ENCODE measurements at places on chromosomes 4 and X.

- DNase-seq = no peak
Measured at GRCh38 chr4:84496706-84497503, 2.2 kb downstream of the NKX6-1 start.

- no peak for DNase-seq
Measured at GRCh38 chr4:125091-125771, 930 bp downstream of the ZNF718 start.

- DNase-seq = no peak
Measured at GRCh38 chr4:87232216-87232615, 11.8 kb upstream of the KLHL8 start.

- DNase-seq = no peak
Measured at GRCh38 chr4:81214144-81214880, 710 bp downstream of the PRKG2 start.

- DNase-seq = no peak
Measured at GRCh38 chrX:134773041-134773440, 114.8 kb upstream of the PLAC1 start.

GRCh38 chr4:13920901-13921300 is 293.4 kb upstream of the BOD1L1 start:
- no peak for DNase-seq

- DNase-seq = no peak
Measured at GRCh38 chr4:103400405-103400804, 202.3 kb upstream of the CENPE start.

GRCh38 chrX:97330151-97330550 is 446.4 kb downstream of the RPA4 start:
- DNase-seq = no peak

DNA sequence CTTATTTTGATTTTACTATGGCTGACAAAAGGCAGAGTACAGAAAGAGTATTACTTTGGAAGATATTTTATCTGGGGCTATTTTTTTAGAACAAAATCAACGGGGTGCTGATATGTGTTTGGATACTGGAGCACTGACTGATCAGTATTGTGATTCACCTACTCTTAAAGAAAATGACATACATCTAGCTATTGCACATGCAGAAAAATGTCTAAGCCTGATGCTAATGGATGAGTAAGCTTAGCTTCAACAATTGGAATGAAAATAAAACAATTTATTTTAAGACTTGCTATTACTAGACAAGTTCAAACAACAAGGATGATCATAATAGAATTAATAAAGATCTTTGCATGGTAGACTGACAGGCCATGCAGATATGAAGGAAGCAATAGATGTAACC is 262.0 kb downstream of the PPP1R2C start:
- no peak for DNase-seq

- DNase-seq = no peak
Measured at GRCh38 chrX:32408389-32408788, 803.0 kb downstream of the DMD start.

DNA sequence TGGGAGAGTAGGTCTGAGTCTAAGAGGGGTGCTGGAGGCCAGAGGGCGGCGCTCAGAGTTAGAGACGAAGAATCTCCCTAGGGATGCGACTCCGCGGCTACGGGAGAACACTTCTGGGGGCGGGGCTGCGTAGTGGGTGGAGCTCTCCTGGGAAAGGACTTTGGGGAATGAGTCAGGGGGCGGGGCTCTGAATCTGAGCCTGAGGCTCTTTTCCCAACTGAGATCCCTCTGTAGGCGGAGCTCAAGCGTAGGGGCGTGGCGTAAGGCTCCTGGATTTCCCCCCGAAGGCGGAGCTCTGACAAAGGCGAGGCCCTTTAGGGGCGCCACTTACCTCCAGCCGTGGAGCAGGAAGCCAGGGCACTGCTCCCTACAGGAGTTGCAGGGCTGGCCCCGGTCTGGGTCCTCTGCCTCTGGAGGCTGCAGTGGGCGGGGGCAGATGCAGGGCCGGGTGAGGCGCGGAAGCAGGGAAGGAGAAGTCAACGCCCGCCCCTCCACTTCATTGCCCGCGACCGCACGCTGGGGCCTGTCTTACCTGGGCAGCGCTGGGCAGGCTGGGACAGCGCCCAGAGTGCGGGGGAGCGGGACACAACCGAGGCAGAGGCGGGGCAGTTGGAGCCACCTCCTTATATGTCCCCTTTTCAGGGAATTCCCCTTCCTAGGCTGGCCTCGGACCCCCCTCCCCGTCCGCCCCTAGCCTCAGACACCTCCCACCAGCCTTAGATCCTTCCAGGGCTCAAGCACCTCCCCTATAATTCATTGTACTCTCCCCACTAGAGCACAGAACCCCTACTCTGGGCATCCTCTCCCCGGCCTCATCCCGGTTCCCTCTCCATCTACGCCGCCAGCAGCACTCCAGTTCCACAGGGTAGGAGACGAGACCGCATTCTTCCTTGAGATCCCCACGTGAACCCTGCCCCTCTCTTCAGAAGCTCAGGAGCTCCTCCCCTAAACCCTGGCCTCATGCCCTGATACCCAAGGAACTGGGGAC is 1.6 kb downstream of the PRICKLE3 start:
- DNase-seq = peak; percentile 17

DNA sequence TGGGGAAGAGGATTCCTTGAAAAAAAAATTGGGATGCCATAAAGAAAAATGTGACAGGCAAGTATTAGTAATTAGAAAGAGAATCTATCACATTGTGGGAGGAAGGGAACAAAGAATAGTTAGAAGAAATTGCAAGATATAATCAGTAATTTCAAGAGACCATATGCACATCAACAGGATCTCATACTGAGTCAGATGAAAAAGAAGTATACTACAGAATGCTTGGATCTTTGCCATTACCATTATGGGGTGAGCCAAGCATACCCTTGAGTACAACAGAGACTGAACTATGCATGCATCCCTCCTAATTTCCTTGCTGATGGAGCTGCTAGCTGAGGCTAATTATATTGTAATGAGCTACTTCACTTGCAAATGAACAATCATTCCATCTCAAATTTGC is 287.6 kb downstream of the PAPSS1 start:
- DNase-seq = no peak

- DNase-seq = no peak
Measured at GRCh38 chr4:113077575-113077974, 28.1 kb downstream of the ANK2 start.
